ENCODE measurements at places on chromosomes 12 and 14.

GRCh38 chr12:39675263-39675662 lies 55.7 kb upstream of the ABCD2 start:
- no peak for DNase-seq

GRCh38 chr12:9237286-9237685 lies 29.1 kb upstream of the PZP start:
- no peak for DNase-seq

GRCh38 chr14:41586237-41586636 lies 20.4 kb upstream of the LRFN5 start:
- no peak for DNase-seq

GRCh38 chr14:64195199-64195598 lies 99.0 kb downstream of the ESR2 start:
- DNase-seq = no peak

DNA sequence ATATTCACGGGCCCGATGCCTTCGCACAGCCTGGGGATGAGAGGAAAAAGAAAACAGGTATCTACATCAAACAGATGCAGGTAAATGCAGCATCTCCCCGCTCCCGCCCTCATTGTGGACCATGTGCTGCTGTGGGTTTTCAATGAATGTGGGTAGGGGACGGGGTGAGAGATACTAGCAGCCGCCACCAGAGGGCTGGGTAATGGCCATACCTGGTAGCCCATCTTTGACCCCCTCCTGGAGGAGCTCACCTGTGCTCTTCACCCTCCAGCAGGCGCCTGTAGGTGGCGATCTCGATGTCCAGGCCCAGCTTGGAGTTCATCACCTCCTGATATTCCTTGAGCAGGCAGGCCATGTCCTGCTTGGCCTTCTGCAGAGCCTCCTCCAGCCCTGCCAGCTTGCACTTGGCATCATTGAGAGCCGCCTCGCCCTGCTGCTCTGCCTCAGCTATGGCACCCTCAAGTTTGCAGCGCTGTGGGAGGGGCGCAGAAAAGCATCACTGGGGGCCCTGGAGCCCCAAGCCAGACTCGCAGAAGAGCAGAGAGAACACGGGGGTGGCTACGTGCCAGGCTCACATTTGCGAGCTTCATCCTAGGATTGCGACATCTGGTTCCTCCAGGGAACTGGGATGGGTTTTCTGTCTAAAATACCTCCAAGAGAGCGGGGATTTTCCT lies 10.2 kb downstream of the KRT82 start:
- DNase-seq = no peak

- no peak for DNase-seq
These were observed 129.5 kb downstream of the EXOC5 start for GRCh38 chr14:57139173-57139572.

DNA sequence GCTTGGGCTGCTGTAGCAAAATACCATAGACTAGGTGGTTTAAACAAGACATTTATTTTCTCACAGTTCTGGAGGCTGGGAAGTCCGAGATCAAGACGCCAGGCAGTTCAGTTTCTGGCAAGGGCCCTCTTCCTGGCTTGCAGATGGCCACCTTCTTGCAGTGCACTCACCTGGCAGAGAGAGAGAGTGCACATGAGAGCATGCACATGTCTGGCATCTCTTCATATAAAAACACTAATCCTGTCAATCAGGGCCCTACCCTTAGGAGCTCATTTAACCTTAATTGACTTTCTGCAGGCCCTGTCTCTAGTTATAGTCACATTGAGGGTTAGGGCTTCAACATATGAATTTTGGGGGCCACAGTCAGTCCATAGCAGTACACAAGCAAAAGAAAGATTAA lies 12.4 kb upstream of the EVL start:
- no peak for DNase-seq

GRCh38 chr12:130815028-130815741 lies 23.9 kb downstream of the STX2 start:
- no peak for DNase-seq

GRCh38 chr14:67853715-67854114 lies 34.1 kb downstream of the RAD51B start:
- DNase-seq = no peak

DNA sequence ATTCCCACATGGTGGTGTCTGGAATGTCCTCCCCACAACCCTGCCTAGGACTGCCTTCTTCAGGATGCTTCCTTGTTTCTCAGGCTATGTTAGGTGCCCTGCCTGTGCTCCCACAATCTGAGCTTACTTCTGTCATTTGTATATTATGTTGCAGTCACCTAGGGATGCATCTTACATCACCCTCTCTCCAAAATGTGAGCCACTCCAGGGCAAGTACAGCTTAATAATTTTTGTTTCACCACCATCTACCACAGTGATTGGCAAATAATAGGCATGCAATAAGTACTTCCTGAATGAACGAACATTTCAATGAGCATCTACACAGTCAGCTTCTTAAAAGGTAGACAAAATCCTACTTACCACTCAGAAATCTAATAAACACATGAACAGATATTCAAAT lies 37.6 kb downstream of the ZFYVE26 start:
- no peak for DNase-seq

- DNase-seq = no peak
These were observed 181.9 kb upstream of the ARHGAP5 start for GRCh38 chr14:31895206-31895605.

GRCh38 chr14:81408595-81408994 lies 8.5 kb upstream of the STON2 start:
- no peak for DNase-seq

- no peak for DNase-seq
These were observed 9.8 kb downstream of the RTL1 start for GRCh38 chr14:100893760-100894159.

DNA sequence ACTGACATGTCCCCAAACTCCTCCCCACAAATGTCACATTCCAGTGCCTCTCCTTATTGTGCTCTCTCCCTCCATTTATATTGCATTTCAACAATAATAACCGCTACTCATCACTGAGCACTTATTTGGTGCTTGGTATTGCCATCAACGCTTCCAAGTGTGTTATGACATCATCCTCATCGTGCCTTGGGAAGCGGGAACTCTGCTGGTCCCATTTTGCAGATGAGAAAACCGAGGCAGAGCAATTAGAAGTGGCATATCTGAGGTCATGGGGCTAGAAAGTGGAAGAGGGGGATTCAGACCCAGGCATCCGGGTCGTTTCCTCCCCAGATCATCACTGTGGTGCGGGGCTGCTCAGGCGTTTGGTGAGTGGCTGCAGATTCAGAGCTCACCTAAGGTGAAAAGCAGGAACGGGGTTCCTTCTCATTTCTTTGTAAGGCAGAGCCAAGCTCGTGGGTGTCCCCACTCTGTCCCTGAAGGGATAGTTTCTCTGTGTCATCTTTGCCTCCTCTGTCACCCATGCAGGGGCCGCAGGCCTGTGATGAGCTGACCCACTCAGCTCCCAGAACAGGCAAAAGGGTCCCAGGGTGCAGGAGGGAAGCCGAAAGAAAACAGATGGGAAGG lies 5.5 kb upstream of the FZD10 start:
- DNase-seq = no peak

DNA sequence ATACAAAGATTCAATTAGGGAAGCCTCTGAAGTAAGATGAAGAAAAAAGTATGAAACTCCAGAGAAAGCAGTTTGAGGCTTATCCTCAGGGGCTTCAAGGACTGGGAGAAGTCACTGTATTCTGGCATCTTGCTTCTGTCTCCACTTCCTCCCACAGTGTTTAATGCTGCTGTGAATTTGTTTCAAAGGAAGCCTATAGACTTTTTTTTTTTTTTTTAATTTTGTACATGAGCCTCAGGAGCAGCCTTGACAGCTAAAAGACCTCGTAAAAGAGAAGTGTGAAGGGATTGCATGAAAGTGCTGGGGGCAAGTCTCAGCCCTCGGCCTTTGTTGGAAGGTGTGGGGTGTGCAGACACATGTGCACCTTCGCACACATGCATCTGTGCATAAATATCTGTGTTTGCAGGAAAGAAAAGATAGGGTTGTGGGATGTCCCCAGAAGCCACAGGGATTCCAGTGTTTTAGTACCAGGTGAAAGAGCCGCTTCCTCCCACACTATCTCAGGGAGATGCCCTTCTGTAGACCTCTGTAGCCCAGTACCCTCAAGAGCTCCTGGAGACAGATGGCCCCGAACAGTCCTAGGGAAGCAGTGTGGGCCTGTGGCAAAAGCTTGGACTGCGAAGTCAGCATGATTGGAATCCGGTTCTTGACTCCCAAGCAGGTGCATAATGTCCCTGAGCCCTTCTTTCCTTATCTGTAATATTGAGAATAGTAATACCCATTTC lies 193.5 kb upstream of the BCL2L14 start:
- DNase-seq = no peak

DNA sequence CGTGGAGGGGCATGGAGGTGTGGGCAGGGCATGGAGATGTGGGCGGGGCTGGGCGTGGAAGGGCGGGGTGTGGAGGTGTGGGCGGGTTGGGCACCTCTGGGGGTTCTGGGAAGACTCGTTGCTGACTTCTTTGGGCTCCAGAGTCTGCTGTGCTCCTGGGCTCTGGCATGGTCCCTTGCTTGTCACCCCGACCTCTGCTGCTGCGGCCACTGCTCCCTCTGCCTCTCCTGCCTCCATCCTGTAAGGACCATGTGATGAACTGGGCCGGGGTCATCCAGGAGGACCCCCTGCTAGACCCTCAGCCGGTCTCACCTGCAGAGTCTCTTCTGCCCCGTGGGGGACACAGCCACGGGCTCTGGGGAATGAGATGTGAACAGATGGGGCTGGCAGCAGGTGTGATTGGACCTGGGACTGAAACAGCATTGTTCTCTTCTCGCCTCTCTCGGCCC lies 15.3 kb downstream of the NOC4L start:
- DNase-seq = no peak

GRCh38 chr12:52494100-52494499 lies 1.0 kb upstream of the KRT6A start:
- no peak for DNase-seq

DNA sequence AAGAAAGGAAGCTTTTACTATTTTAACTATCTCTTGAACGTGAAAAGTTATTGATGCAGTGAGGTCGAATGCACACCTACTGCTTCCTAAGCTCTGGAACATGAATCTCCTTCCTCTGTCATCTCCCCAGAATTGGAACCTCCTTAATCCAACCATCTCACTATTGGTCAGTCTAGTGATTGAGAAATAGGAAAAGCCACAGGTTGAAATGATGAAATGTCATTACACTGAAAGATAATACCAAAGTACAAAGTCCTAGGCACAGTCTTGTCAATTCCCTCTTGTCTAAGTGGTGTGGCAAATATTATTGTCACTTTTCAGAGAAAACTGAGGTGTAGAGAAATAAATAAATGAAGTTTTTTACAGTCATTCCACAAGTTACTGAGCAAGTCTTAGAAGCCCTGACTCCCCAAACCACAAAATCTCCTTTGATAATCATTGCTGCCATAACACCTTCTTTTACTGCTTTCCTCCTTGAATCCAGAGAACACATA lies 19.5 kb upstream of the HIGD1C start:
- DNase-seq = no peak

DNA sequence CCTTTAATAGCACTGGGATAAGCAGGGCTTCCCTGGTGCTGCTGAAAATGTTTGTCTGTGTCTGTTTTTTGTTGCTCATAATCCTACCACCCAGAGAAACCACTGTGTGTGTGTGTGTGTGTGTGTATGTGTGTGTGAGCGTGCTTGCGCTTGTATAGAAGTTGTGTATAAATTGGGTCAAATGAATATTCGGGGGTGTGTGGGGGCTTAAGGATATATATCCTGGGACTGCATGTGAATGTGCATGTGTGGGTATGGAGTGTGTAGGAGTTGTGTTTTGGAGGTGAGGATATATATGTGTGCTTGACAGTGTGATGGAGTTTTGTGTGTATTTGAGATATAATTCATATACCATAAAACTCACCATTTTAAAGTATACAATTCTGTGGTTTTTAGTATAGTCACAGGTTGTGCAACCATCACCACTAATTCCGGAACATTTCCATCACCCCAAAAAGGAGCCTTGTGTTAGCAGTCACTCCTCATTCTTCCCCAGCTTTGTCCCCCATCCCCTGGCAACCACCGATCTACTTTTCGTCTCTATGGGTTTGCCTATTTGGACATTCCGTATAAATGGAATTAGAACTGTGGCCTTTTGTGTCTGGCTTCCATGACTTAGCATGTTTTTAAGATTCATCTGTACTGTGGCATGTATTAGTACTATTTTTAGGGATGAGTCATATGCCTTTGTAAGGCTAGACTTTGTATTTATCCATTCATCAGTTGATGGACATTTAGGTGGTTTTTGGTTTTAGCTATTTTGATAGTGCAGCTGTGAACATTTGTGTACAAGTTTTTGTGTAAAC lies 25.6 kb downstream of the TCTN1 start:
- DNase-seq = no peak

DNA sequence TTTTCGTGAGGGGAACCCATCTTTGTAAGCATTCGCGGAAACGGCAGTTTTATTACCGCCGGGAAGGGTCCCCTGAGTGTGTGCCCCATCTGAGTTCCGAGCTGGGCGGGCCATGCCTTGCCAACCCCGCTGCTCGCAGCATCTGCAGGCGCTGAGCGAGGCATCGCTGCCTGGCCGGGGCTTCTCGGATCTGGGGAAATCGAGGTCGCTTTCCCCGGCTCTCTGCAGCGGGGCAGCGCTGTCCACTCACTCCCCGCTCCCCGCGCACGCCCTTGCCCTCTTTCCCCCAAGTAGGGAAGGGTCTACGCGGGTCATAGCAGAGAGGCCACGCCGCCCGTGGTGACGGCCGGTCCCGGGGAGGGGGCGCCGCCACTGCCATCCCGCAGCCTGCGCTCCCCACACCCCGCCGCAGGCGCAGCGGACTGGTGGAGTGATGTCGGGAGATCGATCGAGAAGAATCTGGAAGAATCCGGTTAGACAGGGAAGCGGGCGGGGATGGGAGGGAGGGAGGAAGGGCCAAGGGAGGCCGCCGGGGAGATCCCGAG lies 507 bp upstream of the FKBP4 start:
- no peak for DNase-seq

- no peak for DNase-seq
These were observed 503 bp downstream of the HOXC12 start for GRCh38 chr12:53955036-53955775.

DNA sequence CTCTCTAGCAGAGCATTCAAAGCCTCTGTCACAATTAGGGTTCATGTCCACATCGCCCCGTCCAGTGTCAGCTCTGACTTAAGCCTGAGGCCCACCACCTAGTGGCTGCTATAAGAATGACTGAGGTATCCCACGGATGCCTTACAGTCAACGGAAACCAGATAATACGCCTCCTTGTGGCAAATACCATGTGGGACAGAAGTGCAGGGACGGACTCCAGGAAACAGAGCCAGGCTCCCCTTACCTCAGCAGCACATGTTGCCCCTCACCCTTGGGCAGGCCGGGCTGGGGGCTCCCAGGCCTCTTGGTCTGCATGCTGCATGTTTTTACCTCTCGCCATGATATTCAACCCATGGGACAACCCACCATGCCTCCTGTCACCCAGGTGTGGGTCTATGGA lies 86.3 kb downstream of the VWF start:
- DNase-seq = no peak

- DNase-seq = no peak
These were observed 22.3 kb upstream of the PLXNC1 start for GRCh38 chr12:94126067-94126466.

DNA sequence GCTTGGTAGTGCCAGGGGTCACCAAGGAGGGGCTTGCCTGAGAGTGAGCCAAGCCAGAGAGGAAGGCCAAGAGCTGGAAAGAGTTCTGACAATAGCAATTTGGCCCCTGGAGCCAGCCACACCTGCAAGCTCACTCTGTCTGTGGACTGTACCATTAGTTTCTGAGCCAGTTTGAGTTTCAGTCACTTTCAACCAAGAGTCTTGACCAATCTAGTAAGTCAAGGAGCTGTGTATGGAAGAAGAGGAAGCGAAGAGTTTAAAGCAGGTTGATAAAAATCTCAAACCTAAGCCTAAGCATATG lies 38.5 kb downstream of the NT5DC3 start:
- no peak for DNase-seq
